ENCODE measurements at places on chromosomes 4 and X.

DNA sequence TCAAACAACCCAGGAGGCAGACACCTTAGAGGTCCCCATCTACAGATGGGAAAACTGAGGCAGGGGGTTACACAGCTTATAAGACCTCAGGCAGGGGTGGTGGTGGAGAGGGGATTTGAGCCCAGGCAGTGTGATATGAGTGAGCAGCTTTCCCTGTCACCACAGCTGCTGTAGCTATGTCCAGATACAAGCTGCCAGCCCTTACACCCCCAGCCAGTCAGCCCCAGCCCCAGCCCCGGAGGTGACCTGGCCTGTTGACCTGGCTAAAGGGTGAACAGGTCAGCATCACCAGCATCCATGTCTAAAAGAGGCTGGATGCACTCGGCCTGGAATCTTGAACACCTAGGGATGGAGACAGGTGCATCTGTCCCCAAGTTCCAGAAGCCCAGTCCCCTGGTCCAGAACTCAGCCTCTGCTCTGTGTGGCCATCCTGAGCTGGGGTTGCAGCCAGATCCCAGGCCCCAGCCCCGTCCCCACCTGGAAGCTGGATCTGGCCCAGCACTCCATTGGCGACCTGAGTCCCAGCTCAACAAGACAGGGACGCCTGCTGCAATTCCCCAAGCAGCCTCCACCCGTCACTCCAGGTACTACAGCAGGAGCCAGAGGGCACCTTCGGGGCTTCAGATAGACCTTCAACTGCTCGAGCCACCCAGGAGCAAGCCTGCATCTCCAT is 89.5 kb downstream of the JAKMIP1 start:
- DNase-seq = no peak

DNA sequence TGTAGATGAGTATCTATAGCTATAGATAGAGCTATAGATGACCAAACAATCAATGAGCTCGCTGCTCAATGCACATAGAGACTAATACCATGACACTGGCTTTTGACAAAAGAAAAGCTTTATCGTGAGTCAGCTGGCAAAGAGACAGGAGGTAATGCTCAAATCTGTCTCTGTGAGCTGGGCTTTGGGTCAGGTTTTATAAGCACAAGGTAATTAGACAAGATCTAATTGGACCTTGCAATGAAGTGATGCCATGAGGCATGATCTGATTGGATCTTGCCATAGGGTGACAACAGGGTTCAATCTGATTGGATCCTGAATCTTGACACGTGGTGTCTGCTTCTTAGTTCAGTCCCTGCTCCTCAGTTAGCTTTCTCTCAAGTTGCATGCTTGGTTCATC is 180.7 kb upstream of the MXRA5 start:
- DNase-seq = no peak

- DNase-seq = no peak
Measured at GRCh38 chr4:138401334-138401733, 159.2 kb upstream of the SLC7A11 start.

GRCh38 chrX:52839137-52839536 is 28.1 kb downstream of the XAGE5 start:
- DNase-seq = no peak

DNA sequence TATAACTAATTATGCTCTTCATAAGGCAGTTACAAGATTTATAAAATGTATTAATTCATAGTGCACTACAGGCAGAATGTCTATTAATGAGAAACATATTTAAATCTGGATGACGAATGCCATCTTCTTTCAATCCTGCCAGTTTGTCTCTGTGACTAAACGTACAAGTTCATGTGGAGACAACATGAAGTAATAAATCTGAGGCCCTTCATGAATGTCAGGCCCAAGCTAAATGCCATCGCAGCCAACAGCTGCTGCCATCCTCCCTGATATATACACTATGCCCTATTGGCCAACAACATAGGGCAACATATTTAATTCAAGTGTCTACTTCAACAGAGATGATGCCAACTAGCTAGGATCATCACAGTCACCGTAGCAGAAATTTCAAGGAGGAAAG is 43.7 kb downstream of the TSPAN5 start:
- no peak for DNase-seq

GRCh38 chrX:53047228-53047627 is 1.4 kb upstream of the GPR173 start:
- no peak for DNase-seq
